ENCODE measurements at places on chromosomes 7 and 10.

DNA sequence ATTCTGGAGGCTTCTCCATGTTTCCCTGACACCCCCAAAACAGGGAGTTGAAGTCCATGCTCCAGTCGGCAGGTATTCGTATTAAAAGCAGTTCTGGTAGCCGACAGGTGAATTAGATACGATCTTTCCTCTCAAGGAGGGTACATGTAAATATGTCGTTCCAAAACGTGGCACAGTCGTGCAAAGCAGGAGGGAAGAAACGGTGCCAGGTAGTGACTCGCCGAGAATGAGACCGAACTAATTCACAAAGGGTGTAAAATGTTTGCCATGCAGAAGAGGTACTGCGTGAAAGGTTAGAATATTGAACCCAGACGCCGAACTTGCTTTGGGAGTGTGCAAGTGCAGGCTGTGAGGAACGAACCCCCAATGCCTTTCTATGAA, 483 bp downstream of the EDRF1 start:
- DNase-seq: no peak

DNA sequence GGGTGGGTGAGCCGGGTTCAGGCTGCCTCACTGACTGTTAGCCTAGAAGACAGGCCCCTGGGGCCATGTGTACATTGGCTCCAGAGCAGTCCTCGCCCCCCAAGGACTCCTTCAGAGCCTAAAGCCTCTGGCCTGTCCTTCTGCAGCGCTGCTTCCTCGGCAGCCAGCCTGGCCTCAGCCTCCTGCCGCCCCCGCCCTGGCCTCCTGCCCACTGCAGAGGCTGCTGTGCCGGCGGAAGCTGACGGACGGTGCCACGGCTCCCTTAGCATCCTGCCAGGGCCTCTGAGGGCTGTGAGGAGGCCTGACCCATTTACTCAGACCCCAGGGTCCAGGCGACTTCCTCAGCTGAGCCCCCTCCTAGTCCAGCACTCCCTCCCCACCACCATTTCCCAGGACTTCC, 4.9 kb downstream of the SRRM3 start:
- DNase-seq: no peak

DNA sequence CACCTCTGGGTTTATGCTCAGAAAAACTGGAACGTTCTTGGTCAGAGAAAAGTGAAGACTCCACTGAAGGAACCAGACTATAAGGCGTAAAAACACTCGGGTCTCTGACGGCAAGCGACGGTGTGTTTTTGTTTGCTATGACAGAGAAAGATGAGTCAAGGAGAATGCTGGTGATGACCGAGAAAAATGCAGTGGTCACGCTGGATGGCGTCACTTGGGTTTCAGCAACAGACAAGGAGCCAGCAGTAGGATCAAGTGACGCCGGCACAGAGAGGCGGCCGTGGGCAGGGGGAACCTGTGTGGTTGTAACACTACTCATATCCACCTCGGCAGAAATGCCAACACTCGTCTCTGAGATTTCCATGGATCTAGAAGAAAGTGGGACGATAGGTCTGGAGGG, 63.4 kb downstream of the KIAA1549 start:
- DNase-seq: no peak

GRCh38 chr10:132610071-132610701, 72.6 kb downstream of the INPP5A start:
- no peak for DNase-seq

DNA sequence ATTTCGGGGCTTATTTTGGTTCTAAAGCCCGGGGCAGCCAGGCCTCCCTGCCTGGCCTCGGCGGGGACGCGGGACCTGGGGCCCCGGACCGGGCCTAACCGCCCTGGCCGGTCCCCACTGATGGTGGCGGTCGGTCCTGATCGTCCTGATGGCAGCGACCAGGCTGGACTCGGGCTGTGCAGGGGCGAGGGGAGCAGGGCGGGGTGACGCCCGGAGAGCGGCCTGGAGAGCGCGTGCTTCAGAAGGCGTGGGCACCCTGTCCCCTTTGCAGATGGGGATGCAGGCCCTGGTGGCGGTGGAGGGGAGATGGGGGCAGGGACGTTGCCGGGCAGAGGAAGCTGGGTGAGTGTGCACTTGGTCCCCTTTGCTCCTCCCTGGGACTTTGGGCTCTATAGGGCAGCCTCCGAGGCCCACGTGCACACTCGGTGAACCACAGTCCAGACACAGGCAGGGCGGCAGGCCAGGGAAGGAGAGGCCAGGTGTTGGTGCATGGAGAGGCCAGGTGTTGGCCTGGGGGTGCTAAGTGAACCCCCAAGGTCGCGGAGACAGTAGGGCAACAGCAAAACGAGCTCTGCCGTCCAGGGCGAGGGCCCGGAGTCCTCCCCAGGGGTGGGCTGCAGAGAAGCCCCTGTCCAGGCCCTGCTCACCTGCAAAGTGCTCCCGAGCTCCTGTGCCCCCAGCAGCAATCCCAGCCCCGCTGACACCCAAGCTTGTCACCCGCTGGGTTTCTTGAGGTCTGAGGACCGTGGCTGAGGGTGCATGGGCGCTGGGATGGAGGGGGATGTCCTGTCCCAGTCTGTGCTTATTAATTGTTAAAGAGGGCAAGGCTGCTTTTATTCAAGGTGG, 42.4 kb upstream of the FAM20C start:
- no peak for DNase-seq

DNA sequence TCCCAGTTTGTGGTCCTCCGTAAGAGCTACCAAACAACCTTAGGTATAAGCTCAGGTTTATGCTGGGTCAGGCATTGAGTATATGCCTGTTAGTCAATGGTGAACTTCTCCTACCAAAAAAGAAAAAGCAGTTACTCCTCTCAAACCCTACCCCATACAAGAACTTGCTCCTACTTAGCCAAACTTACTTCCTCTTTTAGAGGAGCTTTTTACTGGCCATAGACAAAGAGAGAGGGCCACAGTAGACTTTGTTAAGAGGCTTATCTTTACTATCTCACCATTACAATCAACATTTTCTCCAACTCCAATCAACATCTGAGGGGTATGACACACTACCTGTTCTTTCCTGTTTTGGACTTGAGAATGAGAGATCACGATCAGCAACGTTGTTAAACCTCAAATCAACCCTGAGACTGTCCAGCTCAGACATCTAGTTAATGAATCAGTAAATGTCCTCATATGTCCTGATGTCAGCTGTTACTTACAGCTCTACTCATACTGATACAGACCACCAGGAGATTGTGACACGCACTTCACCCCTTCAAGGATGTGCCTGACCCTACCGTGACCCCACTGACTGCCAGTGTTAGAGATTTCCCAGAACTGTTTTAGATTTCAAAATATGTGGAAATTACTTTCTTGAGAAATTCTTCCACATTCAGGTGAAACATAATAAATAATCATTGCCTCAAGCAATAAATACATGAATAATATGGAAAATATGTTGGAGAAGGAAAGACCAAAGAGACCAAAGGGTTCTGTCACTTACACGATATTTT, 18.4 kb upstream of the CCDC71L start:
- no peak for DNase-seq

GRCh38 chr7:45033931-45034290, 33.9 kb downstream of the CCM2 start:
- no peak for DNase-seq

DNA sequence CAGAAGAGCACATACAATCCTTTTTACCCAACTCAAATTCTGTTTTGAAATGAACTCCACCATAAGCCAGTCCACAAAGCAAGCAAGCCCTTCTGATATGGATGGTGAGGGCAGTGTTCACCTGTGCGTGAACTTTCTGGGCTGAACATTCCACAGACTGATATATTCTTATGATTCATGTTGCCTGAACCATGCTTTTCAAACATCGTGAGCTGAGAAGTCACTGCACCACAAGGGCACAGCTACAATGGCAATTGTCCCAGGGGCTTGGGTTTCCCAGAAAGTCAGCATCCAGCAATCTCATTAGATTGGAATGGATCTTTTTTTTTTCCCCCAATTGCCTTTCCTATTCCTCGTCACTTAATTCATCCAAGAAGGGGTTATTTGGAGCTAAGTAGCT, 86.9 kb upstream of the ZNF438 start:
- no peak for DNase-seq

DNA sequence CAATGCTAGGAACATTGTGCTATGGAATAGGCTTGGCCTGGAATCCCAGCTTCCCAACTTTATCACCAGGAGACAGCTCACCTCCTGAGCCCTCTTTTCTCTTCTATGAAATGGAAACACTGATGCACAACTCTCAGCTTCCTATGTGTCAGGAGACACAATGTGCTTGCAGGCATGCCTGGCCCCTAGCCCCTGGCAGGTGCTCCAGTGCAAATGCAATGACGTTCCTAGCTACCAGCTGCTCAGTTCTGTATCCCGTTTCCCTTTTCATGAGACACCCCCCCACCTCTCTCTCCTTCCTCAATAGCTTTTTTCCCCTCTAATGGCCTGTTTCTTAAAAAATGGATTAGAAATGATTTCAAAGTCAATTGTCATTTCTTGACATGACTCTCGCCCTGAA, 30.7 kb downstream of the HABP2 start:
- no peak for DNase-seq

DNA sequence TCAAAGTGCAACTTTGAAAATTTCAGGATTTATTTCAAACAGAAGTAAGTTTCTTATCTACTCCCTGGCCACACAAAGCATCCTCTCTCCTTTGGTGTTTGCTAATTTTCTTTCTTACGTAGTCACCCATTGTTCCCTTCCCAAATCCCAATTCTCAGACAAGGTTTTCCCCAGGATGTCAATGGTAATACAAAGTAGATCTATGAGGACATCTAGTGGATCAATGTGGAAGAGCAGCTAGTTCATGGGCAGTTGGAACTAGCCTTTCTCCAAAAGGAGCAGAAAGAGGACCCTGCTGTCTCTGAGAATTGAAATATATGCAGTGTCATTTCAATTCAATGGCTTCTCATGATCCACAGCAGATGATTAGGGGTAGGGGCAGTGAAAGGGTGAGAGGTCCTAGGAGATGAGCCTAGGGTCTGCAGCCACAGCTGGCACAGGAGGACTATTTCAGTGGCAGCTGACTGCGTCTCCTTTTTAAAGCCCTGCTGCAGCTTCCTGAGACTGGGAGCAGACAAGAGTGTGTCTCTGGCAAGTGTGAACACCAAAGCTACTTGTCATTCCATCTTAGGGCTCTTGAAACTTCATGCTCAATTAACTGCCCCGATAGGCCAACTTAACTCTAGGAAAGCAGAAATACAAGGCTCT, 632.6 kb downstream of the KCNMA1 start:
- DNase-seq: no peak

DNA sequence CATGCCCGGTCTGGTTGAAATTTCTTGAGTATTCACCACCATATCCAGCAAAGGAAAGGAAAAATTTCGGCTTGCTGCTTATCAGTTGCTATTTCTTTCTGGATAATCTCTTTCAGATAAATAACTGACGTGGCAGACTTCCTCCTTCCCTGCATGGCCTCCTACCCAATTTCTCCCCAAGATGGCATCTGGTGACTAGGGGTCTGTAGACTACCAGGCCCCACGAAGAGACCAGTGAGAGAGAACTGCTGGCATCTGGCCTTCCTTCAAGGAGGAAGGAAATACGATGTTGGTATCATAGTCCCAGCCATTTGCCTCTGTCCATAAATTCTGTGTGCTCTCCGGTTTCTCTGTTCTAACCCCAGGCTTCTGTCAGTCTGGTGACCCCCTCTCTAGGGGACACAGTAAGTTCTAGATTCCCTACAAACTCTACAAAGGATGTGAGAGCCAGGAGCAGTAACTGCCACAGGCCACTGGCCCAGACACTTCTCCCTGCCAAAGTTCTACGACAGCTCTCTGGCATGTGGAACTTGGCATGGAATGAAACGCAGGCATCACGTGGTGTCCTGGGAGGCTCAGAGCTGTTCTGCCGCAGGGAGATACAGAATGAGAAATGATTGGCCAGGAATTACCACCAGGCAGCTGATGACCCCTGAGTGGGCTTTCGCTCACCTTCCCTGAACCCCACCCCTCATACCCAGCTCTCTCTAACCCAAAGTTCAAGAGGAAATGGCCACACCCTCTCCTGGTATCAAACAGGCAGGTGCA, 30.0 kb upstream of the MSRB2 start:
- no peak for DNase-seq

GRCh38 chr7:87152897-87153641, 816 bp downstream of the DMTF1 start:
- no peak for DNase-seq

GRCh38 chr7:23000597-23001360, 13.2 kb downstream of the HYCC1 start:
- no peak for DNase-seq

- no peak for DNase-seq
Measured at GRCh38 chr10:52696232-52696631, 76.4 kb downstream of the MBL2 start.

DNA sequence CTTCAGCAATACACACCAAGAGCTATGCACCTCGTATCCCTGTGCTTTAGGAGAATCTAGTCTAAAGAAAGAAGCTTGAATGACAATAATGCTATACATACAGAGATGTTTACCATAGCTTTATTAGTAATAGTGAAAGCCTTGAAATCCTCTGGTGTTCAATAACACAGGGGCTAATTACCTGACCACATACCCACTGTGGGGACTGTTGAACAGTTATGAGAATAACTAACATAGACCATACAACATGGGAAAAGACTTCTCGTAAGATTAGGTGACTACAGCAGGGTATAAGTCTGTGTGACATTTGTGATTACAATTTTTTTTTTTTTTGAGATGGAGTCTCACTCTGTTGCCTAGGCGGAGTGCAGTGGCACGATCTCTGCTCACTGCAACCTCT, 111.0 kb downstream of the SORBS1 start:
- no peak for DNase-seq

GRCh38 chr7:140402178-140402835, 1.6 kb upstream of the RAB19 start:
- no peak for DNase-seq

DNA sequence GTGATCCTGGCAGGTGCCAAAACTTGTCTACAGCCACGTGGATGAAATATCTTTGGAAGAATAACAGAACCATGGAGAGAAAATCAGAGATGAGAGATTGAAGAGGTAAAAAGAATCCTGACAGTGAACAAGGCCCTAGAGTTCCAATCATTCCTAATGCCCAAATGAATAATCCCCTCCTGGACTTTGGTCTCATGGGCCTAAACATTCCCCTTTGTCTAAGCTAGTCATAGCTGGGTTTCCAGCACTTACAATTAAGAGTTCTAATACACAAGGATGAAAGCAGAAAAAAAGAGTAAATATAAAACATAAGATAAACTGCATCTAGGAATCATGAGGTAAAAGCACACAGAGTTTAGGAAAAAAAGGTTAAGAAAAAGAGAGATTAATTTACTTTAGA, 40.2 kb downstream of the ARHGAP12 start:
- DNase-seq: no peak

DNA sequence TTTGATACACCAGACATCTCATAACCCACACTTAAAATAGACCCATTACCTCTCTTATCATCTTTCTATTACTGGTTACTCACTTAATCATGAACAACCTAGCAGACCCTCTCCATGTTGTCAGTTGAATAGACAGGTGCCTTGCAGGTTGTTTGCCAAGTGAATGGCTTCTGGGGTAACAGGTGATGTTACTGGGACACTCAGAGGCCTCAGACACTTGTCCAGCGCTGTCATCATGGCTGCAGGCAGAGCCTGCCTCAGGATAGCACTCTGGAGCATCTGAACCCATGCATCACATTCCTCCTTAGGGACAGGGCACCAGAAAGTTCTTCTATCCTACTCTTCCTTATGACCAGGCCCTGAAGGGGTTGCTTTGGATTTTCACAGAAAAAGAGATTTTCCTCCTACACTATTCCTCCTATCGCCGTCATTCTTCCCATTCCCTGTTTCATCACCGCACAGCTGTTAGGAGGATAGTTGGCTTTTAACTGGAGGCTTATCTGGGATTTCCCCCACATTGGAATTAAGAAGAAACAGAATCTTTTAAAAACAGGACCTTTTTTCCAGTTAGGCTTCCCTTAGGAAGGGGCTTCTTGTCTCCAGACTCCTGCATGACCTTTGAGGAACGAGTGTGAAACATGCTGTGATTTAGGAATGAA, 182.1 kb downstream of the VTI1A start:
- no peak for DNase-seq

GRCh38 chr7:129859183-129859582, 93.6 kb downstream of the UBE2H start:
- no peak for DNase-seq
